A172 (cell line): ENCODE measurements at places on chromosomes 7 and 10. TPM values are rescaled to one million over a fixed set of nuclear protein-coding genes. Genes with fewer than 3 reads are reported as not detected.
A peak's percentile ranks its signal among the peaks of the same experiment; 100 is the strongest.

DNA sequence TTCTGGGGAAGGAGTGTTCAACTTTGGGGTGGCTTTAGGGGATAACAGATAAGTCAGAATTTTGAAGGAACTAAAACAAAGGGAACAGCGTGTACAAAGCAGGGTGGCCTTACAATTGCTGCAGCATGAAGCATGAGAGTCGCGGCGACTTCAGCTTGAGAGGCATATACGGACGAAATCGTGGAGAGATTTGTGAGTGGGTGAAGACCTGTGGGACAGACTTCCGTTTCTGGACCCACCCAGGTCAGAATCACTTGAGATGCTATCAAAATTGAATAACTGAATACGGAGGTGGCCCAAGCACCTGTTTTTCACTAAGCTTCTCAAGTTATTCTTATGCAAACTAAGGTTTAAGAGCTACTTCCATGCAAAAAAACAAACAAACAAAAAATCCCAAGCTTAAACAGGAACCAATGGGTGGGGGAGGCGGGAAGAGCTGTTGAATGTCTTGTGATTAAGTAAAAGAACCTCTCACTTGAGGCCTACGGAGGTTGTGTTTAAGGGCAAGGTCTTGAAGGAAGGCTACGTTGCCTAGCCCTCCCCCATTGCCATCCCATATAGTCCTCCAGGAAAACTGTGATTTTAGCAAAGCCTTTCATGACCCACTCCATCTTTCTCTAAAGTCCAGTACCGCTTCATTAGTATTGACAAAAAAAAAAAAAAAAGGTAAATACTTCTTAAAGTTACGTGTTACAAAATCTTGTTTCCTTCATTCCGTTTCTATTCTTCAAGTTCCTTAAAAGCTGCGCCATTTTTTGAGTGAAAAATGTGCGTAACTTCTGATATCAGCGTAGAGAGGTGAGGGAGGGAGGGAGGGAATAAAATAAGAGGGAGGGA is 1.3 kb upstream of the TRIM24 start:
- no peak for DNase-seq

DNA sequence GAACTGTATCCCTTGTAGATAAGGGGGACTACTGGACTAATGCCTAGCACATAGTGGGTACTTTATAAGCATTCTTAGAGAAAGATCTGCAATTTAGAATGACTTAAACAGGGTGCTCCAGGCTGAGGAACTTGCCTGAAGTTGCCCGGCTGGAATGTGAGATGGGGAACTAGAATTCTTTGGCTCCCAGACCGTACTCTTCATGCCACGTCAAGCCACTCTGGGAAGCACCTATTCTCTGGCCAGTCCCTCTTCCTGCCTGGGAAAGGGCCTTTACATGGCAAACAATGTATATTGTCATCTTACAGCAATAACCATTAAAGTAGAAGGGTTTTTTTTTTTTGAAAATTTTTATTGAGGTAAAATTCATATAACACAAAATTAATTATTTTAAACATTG is 34.5 kb downstream of the ATXN7L1 start:
- DNase-seq, result no peak

Gene FAM149B1
- total RNA-seq, result 7.1 and 10.4 TPM in 2 replicates

DNA sequence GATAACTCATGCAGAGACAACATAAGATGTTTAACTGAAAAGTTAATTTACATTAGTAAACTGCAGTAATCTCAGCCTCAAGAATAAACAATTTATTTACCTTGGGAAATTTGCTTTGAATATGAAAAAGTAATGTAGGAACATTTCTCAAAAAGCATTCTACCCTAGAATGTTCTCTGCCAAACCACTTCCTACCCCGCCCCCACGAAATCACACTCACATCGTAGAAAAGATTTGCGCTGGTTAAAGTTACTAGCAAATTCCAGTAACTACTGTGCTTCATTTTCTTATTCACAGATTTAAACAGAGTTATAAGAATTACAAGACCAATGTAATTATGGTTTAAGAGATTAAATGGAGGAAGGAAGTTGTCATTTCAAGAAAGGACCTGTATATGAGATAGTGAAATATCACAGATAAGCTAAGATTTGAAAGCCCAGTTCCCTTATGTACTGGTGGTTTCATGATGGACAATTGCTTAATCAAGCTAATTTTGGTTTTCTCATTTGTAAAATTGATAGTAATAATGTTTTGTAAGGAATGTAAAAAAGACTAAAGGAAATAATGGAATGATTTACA is 175.4 kb downstream of the GNAI1 start:
- no peak for DNase-seq

Gene SYPL1
- total RNA-seq, result 73.0 and 81.7 TPM in 2 replicates

DNA sequence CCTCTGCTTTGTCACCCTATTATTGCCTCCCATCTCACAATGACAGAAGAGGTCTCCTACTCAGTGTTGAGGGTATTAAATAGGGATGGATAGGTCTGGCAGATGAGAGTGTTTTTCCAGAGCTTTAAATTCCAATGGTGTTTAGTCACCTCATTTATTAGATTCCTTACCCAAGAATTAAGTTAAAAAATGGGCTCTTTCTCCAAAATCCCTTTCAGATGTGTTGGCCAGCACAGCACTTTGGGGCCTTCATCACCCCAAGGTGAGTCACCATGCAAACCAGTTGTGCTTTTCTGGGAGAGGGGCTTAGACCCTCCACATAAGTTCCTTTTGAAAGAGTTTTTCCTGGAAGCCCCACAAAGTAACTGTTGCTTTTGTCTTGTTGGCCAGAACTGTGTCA is 78.4 kb downstream of the CYP26A1 start:
- DNase-seq, result peak; percentile 85

DNA sequence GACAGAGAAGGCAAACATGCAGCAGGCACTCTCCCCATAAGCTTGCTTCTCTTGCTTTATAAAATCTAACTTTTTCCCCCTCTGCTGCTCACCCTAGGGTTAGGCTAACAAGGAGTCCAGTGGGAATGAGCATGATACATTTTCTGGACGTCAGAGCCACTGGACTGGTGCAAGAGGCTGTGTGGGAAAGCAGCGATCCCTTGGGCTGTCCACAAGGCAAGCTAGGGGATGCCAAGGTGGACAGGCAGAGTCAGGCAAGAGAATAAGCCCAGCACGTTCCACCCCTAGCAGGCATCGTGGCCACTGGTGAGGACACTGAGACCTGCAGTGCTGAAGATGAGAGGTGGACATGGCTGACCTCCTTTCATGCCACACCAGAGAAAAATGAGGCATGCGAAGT is 290.9 kb upstream of the ZMIZ1 start:
- DNase-seq, result no peak

- no peak for DNase-seq
Measured at GRCh38 chr7:11969643-11970042, 137.6 kb upstream of the THSD7A start.

GRCh38 chr7:141586878-141587277 is 35.7 kb downstream of the AGK start:
- DNase-seq, result no peak

GRCh38 chr7:155680864-155681263 is 36.4 kb downstream of the RBM33 start:
- no peak for DNase-seq

GRCh38 chr10:128576336-128576735 is 450.1 kb upstream of the MKI67 start:
- DNase-seq, result no peak

Gene DNA2
- total RNA-seq, result 22.7 and 31.1 TPM in 2 replicates

DNA sequence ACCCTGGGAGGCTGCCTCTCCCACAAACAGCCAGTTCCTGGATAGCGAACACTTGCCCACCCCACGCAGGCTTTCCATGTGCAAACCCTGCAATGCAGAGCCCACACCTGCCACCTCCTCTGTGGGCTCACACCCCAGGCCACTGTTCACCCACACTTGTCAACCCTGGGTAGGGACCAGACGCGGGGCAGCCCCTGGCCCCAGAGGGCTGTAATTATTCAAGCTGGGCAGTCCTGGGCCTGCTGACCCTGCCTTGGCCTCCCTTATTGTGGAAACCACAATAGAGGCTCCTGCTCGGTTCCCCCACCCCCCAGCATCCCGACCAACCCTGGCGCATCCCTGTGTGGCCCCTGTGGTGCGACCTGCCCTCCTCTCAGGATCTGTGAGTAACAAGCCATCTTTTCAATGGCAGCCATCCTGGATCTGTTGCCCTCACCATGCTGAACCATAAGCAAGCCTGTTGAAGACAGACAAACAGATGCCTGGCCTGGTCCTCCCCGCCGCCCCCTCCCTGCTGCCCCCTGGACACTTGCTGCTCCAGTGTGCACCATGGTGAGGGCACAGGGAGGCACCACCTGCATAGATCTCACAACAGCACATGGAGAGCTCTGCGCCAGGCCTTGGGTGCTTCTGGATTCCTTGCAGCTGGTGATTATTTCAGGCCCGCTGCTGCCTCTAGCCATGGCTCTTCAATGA is 15.8 kb upstream of the UBE3C start:
- no peak for DNase-seq

Gene EPO
- not detected in 2 replicates for total RNA-seq

Gene KIAA1217
- 3.8 and 4.7 TPM in 2 replicates for total RNA-seq

Gene CAV1
- total RNA-seq, result 177 and 219 TPM in 2 replicates

DNA sequence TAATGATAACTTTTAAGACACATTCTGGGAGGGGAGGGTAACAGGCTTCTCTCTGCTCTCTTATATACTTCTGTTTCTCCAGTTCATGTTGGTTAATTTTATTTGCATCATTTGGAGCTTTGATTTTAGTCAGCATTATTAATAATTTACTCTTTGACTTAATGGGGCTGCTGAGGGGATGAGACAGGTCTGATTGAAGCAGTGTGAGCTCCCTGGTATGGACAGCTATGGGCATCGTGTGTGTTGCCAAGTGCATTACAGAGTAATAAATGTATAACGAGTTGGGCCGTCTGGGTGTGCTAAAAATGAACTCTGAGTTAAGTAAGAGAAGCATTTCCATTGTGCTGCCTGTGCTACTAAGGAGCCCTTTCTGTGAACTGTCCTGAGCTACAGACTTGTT is 31.7 kb upstream of the IKZF1 start:
- no peak for DNase-seq

- DNase-seq, result no peak
Measured at GRCh38 chr7:133197972-133198544, 54.8 kb upstream of the EXOC4 start.

DNA sequence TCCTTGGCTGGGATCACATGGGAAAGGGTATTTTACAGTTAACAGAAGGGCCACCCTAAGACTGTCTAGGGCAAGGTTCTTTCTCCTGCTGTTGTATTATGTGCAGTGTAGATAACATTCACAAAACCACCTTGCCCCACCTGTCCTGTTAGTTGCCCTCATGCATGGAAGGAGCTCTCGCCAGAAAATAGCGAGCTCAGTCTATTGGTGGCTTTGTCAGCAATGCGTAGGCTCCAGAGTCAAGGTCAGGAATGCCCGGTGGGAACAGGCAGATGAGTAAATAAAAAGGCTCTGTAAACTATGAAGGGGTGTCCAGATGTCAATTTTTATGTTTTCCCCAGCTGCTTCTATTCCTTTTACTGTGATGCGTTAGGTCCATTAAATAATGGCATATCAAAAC is 107.1 kb upstream of the WDR11 start:
- DNase-seq, result no peak

Gene HTR7
- 0.12 and 0.31 TPM in 2 replicates for total RNA-seq

GRCh38 chr10:119005362-119006043 is 24.0 kb upstream of the NANOS1 start:
- DNase-seq, result peak; percentile 66

Gene PLAU
- 6.7 and 8.9 TPM in 2 replicates for total RNA-seq

GRCh38 chr7:3995187-3995586 is 686.9 kb upstream of the FOXK1 start:
- no peak for DNase-seq

DNA sequence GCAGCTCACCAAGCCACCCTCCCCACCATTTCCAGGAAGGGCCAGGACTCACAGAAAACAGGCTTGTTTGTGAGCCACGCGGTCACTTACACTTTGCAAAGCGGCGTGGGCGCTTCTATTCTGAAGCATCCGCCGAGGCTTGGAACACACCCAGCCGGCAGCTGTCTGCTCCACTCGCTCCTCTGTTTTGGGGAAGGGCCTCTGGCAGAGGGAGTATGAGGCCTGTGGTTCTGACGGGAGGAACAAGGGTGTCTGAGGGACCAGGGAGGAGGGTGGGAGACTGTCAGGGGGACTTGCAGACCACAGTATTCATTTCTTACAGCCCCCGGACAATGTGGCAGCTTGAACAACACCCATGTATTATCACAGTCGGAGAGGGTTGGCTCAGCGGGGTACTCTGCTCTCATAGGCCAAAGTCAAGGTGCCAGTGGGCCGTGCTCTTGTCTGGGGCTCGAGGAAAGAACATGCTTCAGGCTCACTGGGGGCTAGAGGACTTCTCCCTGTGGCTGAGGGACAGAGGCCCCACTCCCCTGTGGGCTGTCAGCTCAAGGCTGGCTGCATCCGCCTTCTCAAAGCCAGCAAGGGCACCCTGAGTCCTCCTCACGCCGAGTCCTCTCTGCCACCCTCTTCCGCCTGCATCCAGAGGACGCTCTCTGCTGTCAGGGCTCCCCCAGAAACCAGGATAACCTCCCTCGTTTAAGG is 60.4 kb upstream of the FAM20C start:
- DNase-seq, result no peak

- no peak for DNase-seq
Measured at GRCh38 chr7:96276019-96276418, 45.9 kb downstream of the SLC25A13 start.

- DNase-seq, result no peak
Measured at GRCh38 chr10:48478980-48479811, 125.7 kb downstream of the ARHGAP22 start.

DNA sequence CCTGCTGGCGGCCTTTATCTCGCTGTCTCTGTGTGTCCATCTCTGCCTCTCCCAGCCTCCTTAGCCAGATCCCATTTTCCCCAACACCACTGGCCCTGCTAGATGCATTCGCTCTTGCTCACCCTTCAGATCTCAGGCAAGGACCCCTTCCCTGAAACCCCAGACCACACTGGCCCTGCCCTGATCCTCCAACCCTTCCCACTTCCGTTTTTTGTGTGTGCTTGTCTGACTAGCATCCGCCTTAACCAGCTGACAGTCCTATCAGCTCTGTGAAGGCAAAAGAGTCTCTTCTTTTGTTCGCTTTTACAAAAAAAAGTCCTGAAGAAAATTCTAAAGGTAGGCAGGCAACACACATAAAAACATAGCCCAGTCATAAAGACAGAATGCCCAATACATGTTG is 28.7 kb downstream of the CHST15 start:
- no peak for DNase-seq

GRCh38 chr7:76428868-76429805 is 4.4 kb downstream of the ZP3 start:
- peak; percentile 83 for DNase-seq

GRCh38 chr10:102502337-102503151 is at the start of gene ACTR1A:
ACTR1A (minus strand) TSS chr10:102502712; CDS start chr10:102502647, 65 bp downstream.
- DNase-seq, result peak; percentile 99

GRCh38 chr10:16745061-16745460 is 72.2 kb downstream of the RSU1 start:
- DNase-seq, result no peak

Gene GPR85
- 2.4 and 7.0 TPM in 2 replicates for total RNA-seq

DNA sequence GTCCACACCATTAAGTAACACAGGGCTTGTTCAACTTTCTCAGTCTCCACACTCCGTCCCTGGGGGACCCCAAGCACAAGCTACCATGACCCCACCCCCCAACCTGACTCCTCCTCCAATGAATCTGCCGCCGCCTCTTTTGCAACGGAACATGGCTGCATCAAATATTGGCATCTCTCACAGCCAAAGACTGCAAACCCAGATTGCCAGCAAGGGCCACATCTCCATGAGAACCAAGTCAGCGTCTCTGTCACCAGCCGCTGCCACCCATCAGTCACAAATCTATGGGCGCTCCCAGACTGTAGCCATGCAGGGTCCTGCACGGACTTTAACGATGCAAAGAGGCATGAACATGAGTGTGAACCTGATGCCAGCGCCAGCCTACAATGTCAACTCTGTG is 81.1 kb upstream of the SAMD8 start:
- no peak for DNase-seq

Gene GDF2
- not detected in 2 replicates for total RNA-seq

Gene SPDYE18
- not detected in 2 replicates for total RNA-seq

GRCh38 chr7:1555813-1556543 is at the start of gene TMEM184A:
TMEM184A (minus strand) TSS chr7:1556205; CDS start chr7:1555484, 721 bp downstream.
- peak; percentile 88 for DNase-seq

Gene CPA4
- 387 and 495 TPM in 2 replicates for total RNA-seq
